ENCODE measurements at places on chromosomes 1 and 21.

GRCh38 chr1:62613325-62613727, 16.0 kb downstream of the ANGPTL3 start:
- DNase-seq = no peak

DNA sequence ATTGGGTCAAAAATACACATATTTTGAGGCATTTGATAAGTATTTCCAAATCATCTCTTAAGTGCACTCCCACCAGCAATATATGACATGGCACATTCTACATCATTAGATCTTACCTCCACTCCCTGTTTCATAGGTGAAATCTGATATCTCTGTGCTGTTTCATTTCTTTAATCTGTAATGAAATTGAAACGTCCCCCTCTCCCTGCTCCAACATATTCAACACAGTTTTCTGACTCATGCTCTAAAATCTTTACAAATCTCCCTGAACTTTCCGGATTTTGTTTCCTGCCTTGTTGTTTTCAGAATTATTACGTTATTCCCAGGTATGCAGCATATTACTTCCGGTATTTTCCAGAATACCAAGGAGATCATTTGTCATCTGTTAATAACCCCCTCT, 66.1 kb upstream of the AKT3 start:
- DNase-seq = no peak

DNA sequence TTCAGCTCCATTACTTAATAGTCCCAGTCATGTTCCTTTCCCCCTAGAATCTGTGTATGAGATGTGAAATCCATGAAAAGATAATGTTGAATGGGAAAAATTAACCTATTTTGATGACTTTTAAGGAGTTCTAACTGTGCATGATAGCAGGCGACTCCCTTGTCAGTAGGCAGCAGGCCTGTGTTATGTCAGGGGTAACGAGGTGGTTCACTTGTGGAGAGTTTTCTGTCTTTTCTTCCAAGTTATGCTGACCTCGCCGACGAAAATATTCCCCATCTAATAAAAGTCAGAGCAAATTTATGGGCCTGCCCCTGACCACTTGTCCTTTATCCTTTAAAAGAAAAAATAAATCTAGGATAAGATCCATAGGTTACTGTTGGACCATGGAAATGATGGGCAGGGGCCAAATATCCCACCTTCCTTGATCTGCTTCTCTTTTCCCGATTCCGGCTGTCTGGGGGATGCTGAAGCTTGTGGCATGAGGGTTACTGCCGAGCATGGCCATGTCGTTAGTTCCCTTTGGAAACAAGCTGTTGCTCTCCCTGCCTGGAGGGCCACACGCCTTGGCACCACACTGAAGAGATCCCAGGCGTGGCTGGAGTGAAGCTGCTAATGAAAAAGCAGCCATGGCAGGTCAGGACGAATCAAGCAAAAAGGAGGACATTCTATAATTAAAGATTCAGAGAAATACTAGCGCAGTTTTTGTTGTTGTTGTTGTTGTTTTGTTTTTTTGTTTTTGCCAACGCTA, 93.8 kb downstream of the ROR1 start:
- no peak for DNase-seq

DNA sequence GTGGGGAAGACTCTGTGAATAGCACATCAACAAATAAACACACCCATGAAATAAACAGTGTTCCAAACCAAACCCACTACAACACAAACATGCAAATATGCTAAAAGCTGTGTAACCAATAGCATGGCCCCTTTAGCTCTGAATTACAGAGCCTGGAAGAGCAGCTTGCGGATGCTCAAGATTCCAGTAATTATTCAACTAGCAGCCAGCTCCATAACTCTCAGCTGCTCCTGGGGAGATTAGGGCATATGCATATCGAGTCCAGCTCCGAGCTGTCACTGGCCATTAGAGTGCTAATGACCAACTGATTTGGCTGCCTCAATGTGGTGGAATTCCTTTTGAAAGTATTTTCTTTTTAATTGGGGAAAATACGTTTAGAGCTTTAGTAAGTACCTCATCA, 207.1 kb downstream of the HHAT start:
- no peak for DNase-seq

DNA sequence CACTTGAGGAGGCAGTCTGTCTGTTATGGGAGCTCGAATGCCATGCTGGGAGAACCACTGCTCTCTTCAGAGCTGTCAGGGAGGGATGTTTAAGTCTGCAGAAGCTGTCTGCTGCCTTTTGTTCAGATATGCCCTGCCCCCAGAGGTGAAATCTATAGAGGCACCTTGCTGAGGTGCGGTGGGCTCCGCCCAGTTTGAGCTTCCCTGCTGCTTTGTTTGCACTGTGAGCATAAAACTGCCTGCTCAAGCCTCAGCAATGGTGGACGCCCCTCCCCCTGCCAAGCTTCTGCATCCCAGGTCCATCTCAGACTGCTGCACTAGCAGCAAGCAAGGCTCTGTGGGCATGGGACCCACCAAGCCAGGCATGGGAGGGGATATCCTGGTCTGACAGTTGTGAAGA, 247.5 kb downstream of the LMX1A start:
- no peak for DNase-seq

DNA sequence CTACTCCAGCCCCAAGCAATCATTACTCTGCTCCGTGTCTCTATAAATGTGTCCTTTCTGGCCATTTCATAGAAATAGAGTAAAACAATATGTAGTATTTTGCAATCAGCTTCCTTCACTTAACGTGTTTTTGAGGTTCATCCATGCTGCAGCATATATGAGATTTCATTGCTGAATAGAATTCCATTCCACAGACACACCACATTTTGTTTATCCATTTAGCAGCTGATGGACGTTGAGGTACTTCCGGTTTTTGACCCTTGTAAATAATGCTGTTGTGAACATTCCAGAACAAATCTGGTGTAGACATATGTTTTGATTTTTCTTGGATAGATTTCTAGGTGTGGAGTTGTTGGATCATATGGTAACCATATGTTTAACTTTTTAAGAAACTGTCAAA, 30.7 kb downstream of the ADAM30 start:
- DNase-seq = no peak

- DNase-seq = no peak
Measured at GRCh38 chr1:81340239-81340638, 460.5 kb upstream of the ADGRL2 start.

DNA sequence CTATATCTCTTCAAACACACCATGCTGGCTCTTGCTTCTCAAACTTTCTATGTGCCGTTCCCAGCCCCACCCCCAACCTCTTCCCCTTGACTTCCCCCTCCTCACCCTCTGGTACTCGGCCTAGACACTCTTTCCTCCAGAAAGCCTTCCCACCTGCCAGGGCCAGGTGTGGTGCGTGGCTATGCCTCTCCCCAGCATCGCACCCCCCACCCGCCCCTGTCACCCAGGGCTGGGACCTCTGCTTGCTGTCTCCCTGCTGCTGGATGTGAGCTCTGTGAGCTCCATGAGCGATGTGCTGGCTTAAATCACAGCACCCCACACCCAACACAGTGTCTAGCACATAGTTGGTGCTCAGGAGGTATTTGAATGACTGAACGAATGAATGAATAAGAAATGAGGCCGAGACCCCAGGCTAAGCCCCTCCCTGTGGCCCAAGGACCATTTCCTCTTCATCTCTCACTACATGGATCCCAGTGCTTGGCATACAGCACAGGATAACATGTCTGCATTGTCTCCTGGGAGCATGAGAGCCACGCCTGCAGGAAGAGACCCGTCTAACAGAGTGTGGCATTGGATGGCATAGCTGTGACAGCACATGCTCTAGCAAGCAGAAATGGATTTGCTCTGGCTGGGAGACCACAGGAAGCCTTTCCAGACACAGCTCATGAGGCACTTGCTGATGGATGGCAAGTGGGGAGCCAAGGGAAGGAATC, 19.7 kb downstream of the TNNT2 start:
- DNase-seq = no peak

- no peak for DNase-seq
Measured at GRCh38 chr1:197736685-197737084, 38.6 kb downstream of the DENND1B start.

GRCh38 chr1:41842326-41842725, 76.4 kb downstream of the HIVEP3 start:
- no peak for DNase-seq

GRCh38 chr1:17615157-17615556, 75.7 kb downstream of the ARHGEF10L start:
- no peak for DNase-seq

- no peak for DNase-seq
Measured at GRCh38 chr1:166017395-166017794, 149.4 kb downstream of the FAM78B start.

GRCh38 chr1:215132156-215132555, 49.6 kb downstream of the KCNK2 start:
- peak; percentile 63 for DNase-seq

DNA sequence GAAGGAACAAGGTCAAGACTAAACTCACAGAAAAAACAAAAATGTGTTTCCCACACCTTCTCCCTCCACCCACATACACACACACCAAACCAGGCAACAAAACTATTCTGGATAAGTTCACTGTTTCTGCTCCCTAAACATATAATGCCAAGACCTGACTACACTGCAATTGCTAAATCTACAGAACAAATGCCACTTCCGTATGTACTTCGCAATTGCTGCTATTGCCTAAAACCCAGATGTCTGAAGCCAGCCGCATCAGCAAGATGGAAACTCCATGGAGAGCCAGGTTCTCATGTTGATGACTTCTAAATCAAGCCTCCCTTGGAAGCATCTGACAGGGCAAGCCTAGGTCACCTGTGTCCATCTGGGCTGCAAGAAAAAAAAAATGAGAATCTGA, 8.3 kb upstream of the AIM2 start:
- no peak for DNase-seq

GRCh38 chr1:162629077-162629627, 3.1 kb upstream of the DDR2 start:
- DNase-seq = no peak

GRCh38 chr1:22773981-22774832, 63.6 kb downstream of the EPHB2 start:
- DNase-seq = no peak

- no peak for DNase-seq
Measured at GRCh38 chr1:29311352-29312030, 75.2 kb downstream of the PTPRU start.

DNA sequence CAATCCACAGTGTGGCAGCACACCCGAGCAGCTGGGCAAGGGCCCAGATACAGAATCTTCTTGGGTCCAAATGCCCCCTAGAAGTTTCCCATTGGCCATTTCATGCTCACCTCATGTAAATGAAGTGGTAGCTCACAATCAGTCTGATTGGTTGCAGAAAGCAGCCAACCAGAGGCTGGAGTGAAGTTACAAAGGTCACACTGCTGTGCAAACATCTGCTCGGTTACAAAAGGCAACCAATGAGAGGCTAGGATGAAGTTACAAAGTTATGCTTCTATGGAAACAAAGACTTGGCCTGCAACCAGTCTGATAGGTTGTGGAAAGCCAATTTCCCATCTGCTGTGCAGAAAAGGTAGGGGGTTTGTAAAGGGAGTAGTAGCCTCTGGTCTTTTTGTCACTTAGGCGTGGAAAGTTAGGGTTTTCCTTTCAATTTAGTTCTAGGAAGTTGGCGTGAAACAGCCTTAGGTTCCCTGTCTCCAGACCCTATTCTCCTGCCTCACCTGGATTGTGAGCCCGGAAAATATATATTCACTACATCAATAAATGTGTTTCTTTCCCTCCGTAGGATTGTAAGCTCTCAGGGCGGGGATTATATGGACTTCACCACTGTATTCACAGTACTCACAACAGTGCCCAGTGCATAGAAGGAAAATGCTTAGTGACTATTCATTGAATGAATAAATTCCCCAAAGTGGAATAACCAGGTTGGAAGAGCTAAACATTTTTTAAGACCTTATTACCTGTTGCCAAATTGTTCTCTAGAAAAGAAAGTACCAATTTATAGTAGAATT, 91.9 kb downstream of the URB2 start:
- DNase-seq = no peak

DNA sequence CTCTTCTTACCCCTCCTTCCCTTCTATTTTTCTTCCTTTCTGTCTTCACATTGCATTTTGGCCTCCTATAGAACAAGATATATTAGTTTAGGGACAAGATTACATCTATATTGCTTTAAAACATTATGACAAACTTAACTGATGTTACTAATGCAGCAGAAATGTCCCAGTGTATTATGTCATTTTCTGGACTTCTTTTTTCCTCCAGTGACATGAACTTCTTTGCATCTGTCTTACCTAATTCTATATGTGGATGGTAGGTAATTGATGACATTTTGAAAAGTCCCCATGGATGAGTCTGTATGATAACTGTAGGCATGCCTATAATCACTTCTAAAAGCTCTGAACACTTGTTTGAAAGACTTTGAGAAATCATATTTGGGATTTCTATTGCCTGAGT, 89.5 kb downstream of the FNBP1L start:
- no peak for DNase-seq

GRCh38 chr1:9253004-9253403, 18.4 kb downstream of the H6PD start:
- no peak for DNase-seq

GRCh38 chr1:248886237-248886895, 19.7 kb upstream of the PGBD2 start:
- no peak for DNase-seq
